NCI-H1092 treated with DMSO at 0.1 percent for 48 hours (cell line): ENCODE measurements at places on chromosomes 2 and 18.

DNA sequence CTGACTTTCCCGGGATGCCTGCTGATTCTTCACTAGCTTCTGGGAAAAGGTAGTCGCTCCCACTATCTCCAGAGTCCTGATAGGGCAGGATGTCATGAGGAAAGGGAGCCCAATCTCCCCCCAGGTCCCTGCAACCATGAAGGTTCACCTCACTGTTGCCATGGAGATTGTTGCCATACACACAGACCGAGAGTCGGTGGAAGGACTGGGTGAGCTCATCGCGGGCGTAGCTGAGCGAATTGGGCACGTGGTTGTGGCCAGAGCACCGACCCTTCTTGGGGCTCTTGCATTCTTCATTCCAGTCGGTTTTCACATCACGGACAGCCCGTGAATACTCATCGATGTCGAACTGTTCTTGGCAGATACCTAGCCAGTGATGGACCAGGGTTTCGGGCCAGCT is 97.4 kb downstream of the MEP1B start:
- no peak for DNase-seq

DNA sequence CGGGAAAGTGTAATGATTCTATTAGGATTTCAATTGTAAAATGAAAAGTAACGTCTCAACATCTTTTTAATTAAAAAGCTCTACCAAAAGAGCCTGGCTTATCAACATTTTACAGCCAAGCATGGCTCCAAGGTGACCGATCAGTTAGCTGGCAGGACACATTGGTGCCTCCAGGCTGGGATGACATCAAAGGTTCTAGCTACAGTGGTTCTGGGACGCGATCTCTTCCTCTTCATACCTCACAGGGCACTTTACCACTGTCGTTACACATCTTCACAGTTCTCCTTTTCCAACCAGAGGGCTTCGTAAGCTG is 693 bp downstream of the ORC2 start:
- peak; percentile 34 for DNase-seq

DNA sequence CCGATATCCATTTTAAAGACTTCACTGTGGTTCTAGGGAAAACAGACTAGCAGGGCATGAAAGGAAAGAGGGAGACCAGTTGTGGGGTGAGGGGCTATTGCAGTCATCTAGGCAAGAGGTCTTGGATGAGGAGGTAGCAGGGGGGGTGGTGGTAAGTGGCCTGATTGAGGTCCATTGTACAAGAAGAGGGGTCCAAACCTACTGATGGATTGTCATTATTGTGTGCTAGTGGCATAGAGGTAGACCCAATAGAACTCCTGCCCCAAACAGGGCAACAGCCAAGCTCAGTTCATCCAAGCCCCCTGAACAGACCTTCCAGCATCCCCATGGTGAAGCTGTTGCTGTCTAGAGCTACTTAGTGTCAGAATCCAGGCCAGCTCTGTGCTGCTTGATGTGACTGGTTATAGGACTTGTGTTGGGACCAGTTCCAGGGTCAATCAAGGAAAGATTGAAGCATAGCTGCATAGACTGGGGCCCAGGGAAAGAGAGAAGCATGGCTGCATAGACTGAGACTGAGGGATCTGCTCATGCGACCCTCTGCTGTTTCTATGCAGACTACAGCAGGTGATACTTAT is 7.0 kb downstream of the ASAP2 start:
- no peak for DNase-seq

- no peak for DNase-seq
Observed at GRCh38 chr2:220646424-220646823, 925.7 kb downstream of the EPHA4 start.

- DNase-seq: no peak
Observed at GRCh38 chr2:19944205-19944845, 42.5 kb upstream of the TTC32 start.

- no peak for DNase-seq
Observed at GRCh38 chr2:186977433-186978045, 128.6 kb upstream of the ZSWIM2 start.

DNA sequence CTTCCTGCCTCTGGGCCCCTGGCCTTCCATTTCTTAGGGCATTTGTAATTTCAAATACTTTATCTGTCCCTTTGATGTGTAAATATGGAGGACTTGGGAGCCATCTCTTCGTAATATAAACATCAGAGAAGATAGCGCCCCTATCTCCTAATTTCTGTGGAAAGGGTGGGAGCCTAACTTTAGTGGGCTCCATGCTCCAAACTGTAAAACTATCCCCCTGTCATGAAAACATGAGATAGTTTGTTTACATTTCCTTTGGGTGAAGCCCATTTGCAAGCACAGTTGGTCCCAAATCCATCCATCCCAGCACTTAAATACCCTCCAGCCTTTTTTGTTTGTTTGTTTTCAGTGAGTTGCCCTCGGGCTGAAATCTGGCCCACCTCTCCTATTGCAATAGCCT is 782.6 kb upstream of the FSHR start:
- DNase-seq: no peak
